ENCODE measurements at places on chromosomes 7 and 10.
A peak's percentile ranks its signal among the peaks of the same experiment; 100 is the strongest.

- peak; percentile 42 for DNase-seq
Measured at GRCh38 chr7:55254596-55255495, 110.3 kb upstream of the LANCL2 start.

- no peak for DNase-seq
Measured at GRCh38 chr7:6529643-6530042, 21.6 kb downstream of the GRID2IP start.

DNA sequence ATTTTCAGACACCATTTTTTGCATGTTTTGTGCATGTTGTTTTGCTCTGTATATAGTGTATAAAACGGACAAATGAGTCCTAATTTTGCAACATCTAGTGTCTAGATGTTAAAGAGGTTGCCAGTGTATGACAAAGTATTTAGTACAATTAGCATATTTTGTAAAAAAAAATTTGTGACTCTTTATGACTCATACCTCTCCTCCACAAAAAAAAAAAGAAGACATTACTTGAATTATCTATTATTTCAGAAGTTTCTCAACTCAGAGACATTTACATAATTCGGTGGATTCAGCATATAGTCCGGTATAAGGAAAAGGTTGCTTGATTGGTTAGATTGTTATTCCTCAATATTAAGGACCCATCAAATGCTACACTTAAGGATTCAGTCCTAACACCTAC lies 26.0 kb downstream of the NUP42 start:
- DNase-seq = no peak

DNA sequence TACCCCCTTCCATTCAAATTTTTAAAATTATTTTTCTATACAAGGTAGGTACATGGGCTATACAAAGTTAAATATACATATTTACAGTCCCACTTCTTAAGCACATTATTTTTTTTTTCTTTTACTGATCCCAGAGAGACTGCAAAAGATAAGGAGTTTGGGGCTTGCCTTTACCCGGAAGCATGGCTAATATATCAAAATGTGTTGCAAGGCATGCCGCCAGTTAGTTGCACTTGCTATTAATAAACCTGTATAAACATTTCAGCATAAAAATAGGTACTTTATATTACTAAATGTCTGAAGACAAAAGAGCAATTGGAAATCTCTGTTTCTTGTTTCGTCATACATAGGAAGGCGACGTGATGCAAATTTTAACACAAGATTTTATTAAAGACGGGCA lies 21.5 kb upstream of the PDLIM1 start:
- DNase-seq = no peak

- no peak for DNase-seq
Measured at GRCh38 chr7:132453826-132454225, 122.4 kb downstream of the PLXNA4 start.

GRCh38 chr7:68425377-68425776 lies 1172.9 kb upstream of the AUTS2 start:
- no peak for DNase-seq

- DNase-seq = no peak
Measured at GRCh38 chr10:124252097-124252715, 158.8 kb upstream of the CHST15 start.

DNA sequence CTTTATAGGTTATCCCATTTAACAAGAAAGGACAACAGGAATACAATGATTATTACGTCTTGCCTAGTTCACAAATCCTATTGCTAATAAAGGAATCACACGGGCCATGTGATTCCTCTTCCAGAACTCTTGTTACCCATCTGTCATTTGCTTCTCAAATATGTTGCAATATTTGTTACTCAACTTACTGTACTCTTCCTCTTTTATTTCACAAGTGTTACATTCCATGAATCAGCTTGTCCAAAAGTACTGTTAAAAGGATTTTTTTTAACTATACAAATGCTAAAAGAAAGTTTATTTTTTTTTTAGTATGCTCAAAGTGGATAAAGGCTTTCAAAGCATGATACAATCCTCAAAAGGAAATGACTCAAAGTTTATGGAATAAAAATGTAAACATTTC lies 3.9 kb upstream of the CD36 start:
- DNase-seq = no peak

DNA sequence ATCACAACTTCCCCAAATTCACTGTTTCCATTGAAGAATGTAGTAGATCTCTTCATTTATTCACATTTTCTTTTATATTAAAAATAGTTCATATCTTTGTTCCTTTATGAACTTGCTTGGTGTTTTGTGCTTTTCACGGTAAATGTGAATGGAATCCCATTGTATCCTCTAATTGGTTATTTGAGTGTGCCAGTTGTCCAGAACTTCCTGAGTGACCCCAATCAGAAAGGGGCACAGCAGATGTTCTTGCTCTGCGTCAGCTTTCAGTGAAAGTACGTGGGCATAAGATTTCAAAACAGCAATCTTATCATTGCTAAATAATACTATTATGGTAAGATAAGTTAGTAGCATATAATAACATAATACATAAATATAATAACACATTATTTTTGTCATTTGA lies 47.0 kb downstream of the PTPRZ1 start:
- no peak for DNase-seq

DNA sequence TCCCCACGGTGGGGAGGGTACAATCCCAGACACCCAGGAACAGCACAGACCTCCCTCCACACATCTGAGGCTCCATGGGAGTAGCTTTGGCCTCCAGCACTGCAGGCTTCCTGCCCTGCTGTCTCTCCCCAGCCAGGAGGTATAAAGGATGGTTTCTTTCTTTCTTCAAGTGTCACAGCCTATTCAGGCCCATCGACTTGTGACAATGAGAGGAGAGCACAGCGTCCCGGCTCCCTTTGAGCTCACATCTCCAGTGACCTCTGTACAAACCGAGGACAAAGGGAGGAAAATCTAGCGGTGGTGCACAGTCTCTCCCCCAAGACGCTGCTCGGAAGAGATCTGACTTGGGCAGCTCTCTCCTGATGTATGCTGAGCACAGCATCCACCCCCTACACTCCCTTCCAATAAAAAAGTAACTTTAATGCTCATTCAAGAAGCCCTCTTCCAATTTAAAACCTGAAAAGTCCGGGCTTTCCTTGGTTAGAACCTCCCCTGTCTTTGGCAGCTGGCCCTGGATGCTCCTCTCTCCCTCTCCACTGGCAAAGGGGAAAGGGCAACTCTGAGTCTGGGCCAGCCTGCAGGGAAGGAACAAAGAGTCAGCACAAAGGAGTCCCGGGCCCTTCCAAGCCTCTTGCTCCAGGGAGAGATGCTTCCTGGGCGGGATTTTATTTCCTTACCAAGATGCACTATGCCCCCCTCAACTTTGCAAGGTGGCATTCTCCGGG lies 18.0 kb downstream of the CHST15 start:
- no peak for DNase-seq

DNA sequence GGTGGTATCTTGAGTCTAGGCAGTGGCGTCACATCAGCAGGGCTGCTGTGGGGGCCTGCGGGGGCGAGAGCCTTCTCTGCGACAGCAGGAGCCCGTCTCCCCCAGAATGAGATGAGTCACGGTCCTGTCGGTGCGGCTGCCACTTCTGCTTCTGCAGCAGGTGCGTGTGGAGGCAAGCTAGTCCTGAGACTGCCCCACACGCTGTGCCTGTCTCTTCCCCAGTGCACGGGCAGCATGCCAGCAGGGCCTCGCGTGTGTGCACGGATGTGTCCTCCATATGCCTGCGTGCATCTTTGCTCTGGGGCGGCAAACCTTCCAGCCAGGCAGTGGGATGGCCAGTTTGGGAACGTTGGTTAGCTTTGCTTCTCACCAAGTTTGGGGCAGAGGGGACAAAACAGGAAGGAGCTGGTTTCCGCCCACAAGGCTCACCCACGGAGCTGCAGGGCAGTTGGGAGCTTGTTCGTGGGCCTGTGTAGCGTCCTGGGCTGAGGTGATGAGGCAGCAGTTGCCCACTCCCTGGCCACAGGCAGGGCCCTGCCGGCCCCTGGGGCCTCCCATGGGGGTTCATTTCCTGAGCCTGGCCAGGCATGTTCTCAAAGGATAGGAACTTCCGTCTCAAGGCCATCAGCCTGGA lies 60.8 kb upstream of the PPIF start:
- DNase-seq = peak; percentile 34

DNA sequence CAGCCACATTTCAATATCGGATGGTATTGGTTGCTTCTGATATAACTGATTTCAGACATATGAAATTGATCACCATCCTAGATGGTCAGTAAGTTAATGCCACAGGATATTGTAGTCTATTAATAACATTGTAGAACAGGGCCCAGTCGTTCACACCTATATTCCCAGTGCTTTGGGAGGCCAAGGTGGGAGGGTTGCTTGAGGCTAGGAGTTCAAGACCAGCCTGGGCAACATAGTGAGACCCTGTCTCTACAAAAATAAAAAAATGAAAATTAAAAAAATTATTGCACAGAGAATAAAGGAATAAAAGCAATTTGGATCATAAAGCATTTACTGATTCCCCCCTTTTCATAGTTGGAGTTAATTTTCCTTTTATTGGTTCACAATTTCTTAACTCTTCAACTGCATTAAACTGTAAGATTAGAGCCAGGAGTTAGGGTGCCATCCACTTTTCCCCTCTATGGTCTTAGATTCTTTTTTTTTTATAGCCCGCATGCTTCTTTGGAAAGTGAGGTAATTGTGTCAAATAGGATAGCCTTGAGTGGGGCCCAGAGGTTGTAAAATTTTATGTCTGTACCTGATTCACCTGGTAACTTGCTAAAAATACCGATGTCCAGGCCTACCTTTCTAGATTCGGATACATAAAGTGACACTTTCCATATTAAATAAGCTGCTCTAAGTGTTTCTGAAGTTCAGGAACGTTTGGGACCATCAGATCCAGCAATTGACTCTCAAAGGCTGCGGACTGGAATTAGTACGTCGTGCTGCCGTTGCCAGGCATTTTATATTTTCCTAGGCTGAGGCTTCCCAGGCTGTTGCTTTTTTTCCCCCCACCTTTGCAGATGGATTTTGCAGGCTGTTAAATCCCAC lies 24.7 kb downstream of the ADK start:
- DNase-seq = no peak

DNA sequence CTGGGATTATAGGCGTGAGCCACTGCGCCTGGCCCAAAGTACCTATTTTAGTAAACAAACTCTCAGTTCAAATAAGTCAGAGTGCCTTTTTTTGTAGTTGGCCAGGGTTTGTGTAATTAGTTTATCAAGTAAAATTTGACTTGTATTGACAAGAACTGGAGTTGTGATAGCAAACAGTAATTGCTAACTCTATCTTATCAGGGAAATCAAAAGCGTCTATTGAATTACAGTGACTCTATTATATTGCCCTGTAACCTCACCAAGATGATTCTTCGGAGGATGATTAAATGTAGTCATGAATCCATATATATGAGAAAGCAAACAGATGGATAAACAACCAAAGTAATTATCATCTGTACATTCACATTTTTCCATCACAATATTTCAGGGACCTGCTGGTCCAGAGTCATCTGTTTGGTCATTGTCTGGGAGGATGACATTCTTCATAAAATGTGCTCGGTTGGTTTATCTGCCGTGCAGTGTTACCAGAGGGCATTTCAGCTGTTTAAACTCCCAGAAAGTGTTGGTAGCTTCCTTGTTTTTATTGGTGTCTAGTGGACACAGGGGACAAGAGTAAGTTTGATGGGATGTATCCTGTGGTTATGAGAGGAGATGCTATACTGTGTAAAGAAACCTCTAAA lies 35.6 kb downstream of the DOCK1 start:
- DNase-seq = no peak

DNA sequence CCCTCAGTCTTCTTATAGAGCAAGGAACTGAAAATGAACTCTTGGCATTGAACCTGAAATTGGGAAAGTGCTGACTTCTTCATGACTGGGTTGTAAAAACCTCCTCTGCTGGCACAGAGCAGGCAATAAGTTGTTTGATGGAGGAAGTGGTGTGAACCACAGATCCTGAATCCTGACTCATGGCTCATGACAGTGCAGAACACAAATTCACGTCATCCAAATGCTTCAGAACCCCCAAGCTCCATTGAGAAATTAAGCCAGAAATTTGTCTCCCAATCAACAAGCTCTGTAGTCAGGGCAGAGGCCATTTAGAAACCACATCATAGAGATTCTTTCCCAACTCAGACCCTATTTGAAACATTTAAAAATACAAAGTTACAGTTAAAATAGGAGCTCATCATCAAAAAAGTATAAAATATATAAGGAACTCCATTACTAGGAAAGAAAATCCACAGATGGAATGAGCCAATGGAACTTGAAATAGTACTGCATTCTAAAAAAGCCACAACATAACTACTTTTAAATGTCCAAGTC lies 10.3 kb upstream of the STK17A start:
- peak; percentile 87 for DNase-seq

DNA sequence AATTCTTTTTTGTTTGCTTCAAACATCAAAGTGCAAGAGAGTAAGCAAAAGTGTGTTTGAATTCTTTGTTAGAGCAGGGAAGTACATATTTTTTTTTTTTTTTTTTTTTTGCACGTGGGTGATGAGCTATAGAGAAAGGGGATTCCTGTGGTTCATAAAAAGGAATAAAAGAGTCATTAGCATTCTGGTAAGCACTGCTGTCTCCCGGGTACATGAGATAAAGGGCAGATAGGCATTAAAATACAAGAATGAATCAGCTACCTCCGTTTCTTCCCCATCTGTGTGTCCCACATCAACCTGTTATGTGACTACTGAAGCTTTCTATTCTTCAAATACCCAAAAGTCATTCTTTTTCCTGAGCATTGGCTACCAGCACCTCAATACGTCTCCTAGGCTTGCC lies 102.4 kb upstream of the SEMA3D start:
- no peak for DNase-seq

- no peak for DNase-seq
Measured at GRCh38 chr10:14665865-14666857, 108.5 kb downstream of the FAM107B start.

- no peak for DNase-seq
Measured at GRCh38 chr7:143172354-143172753, 10.9 kb upstream of the TAS2R39 start.

- no peak for DNase-seq
Measured at GRCh38 chr10:9175200-9175599, 1120.7 kb downstream of the GATA3 start.

DNA sequence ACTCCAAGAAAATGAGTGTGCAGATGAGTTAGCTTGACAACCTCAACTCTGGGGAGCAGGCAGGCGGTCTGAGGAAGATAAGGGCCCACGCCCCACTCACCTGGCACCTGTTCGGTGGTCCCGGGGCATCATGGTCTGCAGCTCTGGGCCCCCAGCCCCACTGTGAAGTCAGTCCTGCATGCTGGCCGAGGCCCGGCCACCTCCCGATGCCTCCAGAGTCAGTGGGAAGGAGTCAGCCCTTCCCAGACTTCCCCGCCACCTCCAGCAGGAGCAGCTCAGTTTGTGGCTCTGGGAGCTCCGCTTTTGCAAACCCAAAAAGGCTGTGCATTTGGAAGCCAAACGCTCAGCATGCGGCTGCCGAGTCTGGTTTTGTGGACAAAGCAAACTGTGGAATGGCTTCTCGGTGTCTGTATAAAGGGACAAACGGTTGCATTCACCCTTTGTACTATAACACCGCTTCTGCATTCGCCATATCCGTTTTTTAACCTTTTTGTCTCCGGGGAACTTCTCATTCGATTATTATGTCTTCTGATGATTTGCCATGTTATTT lies 167.3 kb downstream of the CCDC3 start:
- DNase-seq = no peak

- DNase-seq = no peak
Measured at GRCh38 chr7:132256721-132257212, 319.5 kb downstream of the PLXNA4 start.

Measured in T-helper 1 cell (primary cell).